ENCODE measurements at places on chromosomes 4 and X. TPM values are rescaled to one million over a fixed set of nuclear protein-coding genes. Genes with fewer than 3 reads are reported as not detected.

DNA sequence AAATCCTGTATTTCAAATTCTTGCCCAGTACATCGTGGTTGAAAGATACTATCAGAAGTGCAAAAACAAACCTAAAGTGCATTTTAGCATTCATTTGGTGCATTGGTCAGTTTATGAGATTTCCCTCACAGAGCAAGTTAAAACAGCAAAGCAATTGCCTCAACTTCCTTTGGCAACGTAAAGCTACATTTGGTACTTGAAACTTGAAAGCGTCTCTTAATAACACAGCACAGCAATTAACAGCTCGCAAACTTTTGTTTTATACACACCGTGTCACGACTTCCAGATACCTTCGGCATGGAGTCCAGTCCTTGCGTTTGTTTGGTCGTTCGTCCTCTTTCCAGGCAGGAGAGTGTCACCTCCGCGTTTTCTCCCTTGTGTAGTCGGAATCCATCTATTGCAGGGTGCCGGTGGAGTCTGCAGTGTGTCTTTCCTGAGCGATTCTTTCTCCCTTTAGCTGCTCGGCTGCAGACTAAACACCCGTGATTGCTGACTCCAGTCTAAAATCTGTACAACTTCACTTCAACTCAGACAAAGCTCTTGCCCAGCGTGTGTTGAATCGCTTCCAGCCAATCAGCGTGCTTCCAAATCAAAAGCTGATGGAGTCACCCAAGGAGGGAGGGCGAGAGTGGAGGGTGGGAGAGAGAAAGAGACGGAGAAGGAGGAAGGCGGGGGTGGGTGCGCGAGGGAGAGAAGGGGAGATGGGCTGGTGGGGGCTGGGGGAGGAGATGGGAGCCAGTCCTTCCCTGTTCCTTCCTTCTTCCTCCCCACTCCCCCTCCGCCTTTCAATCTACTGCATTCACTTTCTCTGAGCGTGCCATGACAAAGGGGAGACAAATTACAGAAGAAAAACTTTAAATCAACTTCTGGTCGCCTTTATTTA is at the start of gene PCDH18:
Gene PCDH18 (minus strand): TSS at position 509 of the 883 bp plus-strand sequence. CDS start 406 bp downstream, at position 103.
- H3K36me3 ChIP-seq, result peaks cover 12% of the 10 kb centered on the region
- H3K4me1 ChIP-seq, result peaks cover 10% of the 10 kb centered on the region
- peak within 1 kb of the TSS; percentile 90 for H3K27ac ChIP-seq
- peak within 1 kb of the TSS; percentile 79 for H3K4me3 ChIP-seq

DNA sequence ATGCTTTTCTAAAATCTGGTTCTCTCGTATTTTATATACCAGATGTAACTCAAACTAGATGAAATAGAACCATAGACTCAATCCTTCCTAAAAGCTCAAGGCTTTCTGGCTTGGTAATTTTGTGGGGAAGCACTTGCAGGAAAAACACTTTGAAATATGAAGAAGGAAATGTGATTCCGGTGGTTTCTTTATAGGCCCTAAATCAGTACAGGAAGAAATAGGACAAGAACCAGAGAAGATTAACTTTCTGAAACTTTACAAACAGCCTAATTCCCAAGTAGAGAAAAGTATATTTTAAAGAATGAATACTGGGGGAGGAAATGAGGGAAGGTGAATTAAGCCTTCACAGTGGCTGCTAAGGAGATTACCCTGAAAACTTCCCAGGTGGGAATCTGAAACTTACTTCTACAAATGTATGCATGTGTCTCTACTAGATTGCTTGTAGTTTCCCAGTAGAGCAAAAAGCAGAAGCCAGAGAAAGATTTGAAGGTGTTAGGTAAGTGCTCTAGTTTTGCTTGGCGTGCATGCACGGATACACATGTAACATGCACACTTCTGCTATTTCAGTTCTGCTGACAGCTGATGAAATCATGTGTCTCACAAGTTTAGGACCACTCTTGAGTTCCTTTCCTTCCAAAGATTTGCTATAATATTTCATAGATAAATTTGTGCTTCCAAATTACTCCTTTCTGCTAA is 92.1 kb downstream of the AFF1 start:
- DNase-seq, result peak; percentile 54
- no peak overlapping the region for H3K27ac ChIP-seq
- no peak overlapping the region for H3K4me3 ChIP-seq
- no peaks in the 10 kb centered on the region for H3K36me3 ChIP-seq

DNA sequence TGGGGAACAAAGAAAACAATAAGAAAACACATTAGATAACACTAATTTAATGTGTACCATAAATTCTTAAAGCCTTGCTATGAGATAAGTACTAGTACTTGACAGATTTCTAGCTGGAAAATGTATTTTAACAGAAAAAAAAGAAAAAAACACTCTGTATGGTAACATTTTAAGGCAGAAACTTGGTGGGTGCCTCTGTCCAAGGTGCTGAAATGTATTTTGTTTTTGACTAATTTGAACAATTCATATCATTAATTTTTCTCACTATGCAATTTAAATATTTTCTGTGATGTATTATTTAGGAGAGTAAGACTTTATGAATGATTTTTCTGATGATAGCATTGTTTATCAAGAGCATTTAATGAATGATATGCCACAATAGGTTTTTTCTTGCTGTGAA is 107.5 kb downstream of the GABRG1 start:
- no peak overlapping the region for H3K27ac ChIP-seq
- no peaks in the 10 kb centered on the region for H3K27me3 ChIP-seq
- no peaks in the 10 kb centered on the region for H3K4me1 ChIP-seq
- H3K36me3 ChIP-seq, result no peaks in the 10 kb centered on the region

DNA sequence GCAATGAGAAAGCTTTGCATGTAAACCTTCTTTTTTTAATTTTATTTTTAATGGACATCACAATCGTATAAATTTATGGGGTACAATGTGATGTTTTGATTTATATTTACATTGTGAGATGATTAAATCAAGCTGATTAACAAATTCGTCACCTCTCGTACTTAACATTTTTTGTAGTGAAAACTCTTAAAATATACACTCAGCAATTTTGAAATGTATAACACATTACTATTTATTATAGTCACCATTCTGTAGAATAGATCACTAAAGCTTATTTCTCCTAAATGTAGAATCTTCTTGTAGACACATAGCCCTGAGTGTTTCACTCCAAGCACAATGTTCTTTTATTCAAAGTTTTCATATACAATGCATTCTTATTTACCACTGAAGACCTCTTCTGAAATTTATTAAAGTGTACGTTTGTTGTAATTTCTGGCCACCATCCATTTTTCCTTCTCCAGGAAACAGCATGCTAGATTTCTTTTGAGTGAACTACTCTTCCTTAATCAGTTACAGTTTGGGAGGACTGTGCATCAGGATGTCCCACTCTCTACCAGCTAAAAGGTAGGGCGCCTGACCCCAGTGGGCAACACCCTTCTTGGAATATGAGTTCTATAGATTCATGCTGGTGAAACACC is 4.4 kb upstream of the RBBP7 start:
- peaks cover 12% of the 10 kb centered on the region for H3K4me1 ChIP-seq
- no peak for DNase-seq
- peaks cover 44% of the 10 kb centered on the region for H3K27me3 ChIP-seq
- H3K36me3 ChIP-seq, result no peaks in the 10 kb centered on the region
- H3K27ac ChIP-seq, result no peak overlapping the region

- peak overlapping the region; percentile 71 for H3K27ac ChIP-seq
- no peaks in the 10 kb centered on the region for H3K36me3 ChIP-seq
- peaks cover 7% of the 10 kb centered on the region for H3K27me3 ChIP-seq
- peak; percentile 66 for DNase-seq
- H3K4me1 ChIP-seq, result no peaks in the 10 kb centered on the region
Measured at GRCh38 chrX:132489578-132490419, 961 bp upstream of the MBNL3 start.

GRCh38 chrX:140712413-140713173 is 3.0 kb downstream of the LINC00632 start:
- DNase-seq, result peak; percentile 93
- H3K4me3 ChIP-seq, result peak overlapping the region; percentile 13

GRCh38 chr4:128525387-128525786 is 237.8 kb upstream of the PGRMC2 start:
- no peaks in the 10 kb centered on the region for H3K36me3 ChIP-seq
- H3K27me3 ChIP-seq, result no peaks in the 10 kb centered on the region
- H3K27ac ChIP-seq, result no peak overlapping the region
- no peak for DNase-seq

GRCh38 chrX:126770179-126770578 is 49.4 kb upstream of the PRR32 start:
- H3K36me3 ChIP-seq, result no peaks in the 10 kb centered on the region
- H3K27ac ChIP-seq, result no peak overlapping the region
- no peak overlapping the region for H3K4me3 ChIP-seq
- H3K27me3 ChIP-seq, result no peaks in the 10 kb centered on the region

GRCh38 chr4:183098019-183098722 is 886 bp upstream of the WWC2 start:
- peak overlapping the region; percentile 89 for H3K4me3 ChIP-seq
- peak overlapping the region; percentile 96 for H3K27ac ChIP-seq
- DNase-seq, result peak; percentile 71
- H3K4me1 ChIP-seq, result peaks cover 18% of the 10 kb centered on the region

DNA sequence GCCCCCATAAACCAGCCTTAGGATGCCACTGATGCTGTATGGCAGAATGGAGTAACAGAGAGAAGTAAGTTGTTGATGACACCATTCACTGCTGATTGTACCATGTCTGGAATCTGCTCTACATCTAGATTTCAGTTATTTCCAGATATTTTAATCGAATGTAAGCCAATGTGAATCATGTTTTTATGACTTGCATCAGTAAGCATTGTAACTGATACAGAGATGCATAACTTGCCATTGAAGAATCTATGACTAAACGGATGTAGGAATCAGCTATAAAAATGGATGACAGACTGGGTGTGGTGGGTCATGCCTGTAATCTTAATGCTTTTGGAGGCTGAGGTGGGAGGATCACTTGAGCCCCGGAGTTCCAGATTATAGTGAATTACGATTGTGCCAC is 161.0 kb upstream of the GATB start:
- no peaks in the 10 kb centered on the region for H3K27me3 ChIP-seq
- no peak for DNase-seq
- H3K4me1 ChIP-seq, result no peaks in the 10 kb centered on the region
- H3K4me3 ChIP-seq, result no peak overlapping the region
- H3K36me3 ChIP-seq, result no peaks in the 10 kb centered on the region

- DNase-seq, result no peak
- no peak overlapping the region for H3K4me3 ChIP-seq
- H3K27ac ChIP-seq, result no peak overlapping the region
- no peaks in the 10 kb centered on the region for H3K27me3 ChIP-seq
- H3K36me3 ChIP-seq, result no peaks in the 10 kb centered on the region
Measured at GRCh38 chr4:149322203-149322602, 493.4 kb downstream of the IQCM start.

MSANTD1 gene
- 0.89 TPM for total RNA-seq

Data from muscle of leg (tissue), 16 donors.